ENCODE measurements at places on chromosomes 12 and 14.

GRCh38 chr14:105979446-105979845 is 453.1 kb downstream of the TMEM121 start:
- DNase-seq: no peak

GRCh38 chr12:19759227-19759626 is 319.9 kb downstream of the AEBP2 start:
- DNase-seq: no peak

- DNase-seq: no peak
Observed at GRCh38 chr12:107178776-107179175, 85.4 kb upstream of the CRY1 start.

DNA sequence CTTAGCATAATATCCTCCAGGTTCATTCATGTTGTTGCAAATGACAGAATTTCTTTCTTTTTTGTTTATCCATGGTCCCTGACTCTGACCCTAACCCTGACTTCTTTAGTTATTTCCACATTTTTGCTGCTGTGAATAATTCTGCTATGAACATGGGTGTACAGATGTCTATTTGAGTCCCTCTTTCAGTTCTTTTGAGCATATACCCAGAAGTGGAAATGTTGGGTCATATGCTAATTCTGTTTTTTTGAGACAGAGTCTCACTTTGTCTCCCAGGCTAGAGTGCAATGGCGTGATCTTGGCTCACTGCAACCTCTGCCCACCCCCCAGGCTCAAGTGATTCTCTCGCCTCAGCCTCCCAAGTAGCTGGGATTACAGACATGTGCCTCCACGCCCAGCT is 33.1 kb downstream of the KNTC1 start:
- DNase-seq: no peak

DNA sequence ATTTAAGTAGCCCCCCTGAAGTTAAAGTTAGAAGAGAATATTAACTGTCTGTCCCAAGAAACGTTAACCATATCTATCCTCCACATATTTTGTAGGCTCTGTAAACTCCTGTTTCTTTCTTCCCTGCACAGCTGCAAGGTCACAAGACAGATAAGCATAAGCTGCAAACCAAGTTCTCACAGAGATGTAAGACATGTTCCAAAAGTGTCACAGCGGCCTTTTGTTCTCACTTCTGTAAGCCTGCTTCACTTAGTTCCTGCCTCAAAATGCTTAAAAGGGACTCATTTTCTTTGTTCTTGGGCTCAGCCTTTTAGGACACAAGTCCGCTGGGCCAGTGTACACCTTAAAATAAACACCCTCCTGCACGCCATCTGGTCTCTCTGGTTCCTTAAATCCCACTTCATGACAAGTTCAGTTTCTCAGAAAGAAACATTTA is 3.2 kb downstream of the RNASE1 start:
- no peak for DNase-seq

DNA sequence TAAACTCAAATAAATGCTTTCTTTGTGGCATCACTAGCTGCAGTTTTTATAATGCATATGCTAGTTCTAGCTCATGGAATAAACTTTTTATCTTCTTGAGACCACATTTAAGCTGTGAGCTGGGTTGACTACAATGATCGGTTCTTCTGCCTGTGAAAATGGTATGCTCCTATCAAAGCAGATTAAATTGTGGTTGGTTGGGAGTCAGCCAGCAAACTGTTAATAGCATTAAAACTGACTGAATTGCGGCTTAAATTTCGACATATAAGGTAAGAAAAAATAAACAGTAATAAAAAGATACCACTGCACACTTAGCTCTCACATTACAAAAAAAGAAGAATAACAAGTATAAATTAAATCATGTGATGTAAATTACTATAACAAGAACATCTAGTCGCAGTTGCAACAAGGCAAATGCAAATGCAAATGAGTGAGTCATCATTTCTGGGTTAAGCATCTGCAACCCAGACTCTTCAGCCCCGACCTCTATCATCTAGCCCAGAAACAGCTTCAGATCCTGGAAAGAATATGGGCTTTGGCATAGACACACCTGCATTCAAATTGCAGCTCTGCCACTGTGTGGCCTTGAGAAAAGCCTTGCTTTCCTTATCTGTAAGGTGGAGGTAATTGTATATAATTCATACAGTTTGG is 19.8 kb upstream of the DHRS7 start:
- DNase-seq: no peak

DNA sequence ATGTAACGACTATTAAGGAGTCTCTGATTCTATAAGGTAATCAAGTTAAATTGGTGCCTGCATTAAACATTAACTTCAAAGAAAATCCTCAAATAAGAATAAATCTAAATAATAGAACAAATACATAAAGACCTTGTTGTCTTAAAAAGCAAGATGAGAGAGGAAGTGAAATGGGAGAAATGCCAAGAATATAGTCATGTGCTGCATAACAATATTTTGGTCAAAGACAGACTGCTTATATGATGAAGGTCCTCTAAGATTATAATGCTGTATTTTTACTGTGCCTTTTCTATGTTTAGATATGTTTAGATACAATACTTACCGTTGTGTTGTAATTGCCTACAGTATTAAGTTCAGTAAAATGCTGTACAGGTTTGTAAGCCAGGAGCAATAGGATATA is 213.6 kb downstream of the C12orf42 start:
- DNase-seq: no peak

DNA sequence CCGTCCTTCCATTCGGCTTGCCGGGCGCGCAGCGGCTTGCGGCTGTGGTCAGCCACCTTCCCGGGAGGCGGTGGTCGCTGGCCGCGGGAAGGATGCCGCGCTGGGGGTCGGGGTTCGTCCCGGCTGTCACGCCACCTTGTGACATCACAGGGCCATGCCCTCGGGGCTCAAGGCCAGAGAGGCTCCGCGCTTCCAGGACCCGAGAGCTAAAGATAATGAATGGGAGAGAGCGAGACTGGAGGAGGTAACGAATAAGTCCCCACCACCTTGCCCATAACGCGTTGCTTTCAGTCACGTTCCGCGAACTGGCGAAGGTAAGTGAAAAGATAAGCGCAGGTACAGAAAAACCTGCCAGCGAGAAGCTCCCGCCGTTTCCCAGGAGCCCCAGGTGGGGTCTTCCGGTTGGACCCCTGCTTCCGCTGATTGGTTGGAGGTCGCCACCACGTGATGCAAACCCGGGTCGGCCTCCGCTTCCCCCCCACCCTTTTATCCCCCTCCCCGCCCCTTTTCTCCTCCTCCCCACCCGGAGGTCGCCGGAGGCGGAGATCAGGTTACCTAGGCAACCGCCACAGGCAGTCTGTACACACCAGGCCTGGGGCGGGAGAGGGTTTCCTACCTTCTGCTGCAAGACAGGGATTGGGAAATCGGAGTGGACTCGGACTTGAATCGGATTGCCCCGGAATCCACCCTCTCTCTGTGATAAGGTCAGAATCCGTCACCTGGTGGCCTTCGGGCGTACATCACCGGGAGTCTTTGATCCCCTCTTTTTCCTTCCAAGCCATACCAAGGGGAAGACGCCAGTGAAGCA is at the start of gene LRRC9:
Gene LRRC9 (plus strand): TSS at position 575 of the 808 bp plus-strand sequence.
- DNase-seq: peak; percentile 85

- no peak for DNase-seq
Observed at GRCh38 chr12:111642681-111643426, 42.9 kb downstream of the BRAP start.

DNA sequence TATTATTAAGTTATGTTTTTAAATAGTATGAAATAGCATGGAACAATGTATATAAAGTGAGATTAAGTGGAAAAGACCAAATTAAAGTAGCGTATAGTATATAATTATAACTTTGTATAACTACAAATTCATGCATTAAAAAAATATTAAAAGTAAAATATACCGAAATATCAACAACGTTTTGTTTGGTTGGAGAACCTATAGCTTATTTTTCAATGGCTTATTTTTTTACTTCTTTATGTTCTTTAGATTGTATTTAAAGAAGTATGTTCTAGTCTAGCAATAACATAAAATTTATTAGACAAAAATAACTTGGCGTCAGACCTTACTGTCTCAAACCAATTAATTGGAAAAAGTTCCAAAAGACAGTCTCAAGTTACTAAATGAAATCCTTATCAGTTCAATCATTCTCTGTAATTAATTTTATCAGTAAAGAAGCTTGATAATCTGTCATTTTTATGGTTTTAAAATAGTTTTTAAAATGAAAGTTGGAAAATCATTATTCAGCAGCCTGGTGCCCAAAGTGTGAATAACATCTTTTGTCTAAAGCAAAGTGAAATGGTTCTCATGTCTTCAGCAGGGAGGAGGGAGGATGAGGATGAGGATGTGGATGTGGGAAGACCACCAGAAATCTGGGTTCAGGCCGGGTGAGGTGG is 46.7 kb downstream of the IRAK3 start:
- DNase-seq: no peak

DNA sequence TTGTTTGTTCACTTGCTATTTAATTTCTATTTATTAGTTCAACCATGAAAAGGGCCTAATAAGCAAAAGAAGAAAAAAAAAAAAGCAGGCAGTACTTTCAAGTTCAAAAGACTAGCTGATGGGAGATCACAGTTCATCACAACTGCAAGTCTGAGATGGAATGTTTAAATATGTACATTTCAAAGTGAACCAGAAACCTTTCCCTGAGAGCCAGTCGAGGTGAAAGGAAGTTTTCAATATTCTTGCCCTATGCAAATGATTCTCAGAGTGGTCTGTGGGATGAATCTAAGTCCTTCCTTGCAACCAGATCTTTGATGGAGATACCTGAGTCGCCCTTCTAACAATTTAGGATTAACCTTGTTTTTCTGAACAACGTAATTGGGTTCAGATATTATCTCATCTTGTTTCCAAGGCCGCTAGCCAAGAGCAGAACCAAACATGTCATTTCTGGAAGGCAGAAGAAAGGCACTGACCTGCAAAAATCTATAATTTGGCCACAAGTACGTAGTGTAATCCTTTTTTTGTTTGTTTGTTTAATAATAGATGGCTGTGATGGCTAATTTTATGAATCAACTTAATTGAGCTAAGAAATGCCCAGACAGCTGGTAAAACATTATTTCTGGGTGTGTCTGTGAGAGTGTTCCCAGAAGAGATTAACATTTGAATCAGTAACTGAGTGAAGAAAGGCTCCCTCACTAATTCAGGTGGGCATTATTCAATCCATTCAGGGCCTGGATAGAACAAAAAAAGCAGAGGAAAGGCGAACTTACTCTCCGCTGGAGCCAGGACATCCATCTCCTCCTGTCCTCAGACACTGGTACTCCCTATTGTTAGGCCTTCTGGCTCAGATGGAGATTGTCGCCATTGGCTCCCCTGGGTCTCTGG is 171.1 kb upstream of the TMPO start:
- no peak for DNase-seq

GRCh38 chr12:74152370-74152769 is 385.3 kb upstream of the ATXN7L3B start:
- DNase-seq: no peak

- DNase-seq: no peak
Observed at GRCh38 chr12:56212361-56212760, 9.4 kb downstream of the RNF41 start.

DNA sequence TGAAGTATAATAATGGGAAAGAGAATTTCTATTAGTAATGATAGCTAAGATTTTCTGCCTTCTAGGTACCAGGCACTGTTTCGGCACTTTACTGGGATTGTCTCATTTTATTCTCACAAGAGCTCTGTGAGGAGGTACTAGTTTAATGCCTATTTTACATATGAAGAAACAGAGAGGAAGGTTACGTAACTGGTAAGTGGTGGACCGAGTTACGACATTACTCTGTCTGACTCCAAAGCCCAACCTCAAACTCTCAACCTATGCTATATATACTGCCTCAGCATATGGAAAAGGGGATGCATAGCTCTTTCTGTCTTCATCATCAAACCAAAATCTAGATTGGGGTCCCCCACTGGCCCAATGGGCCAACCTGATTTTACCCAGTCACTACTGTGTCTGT is 133.5 kb downstream of the KTN1 start:
- DNase-seq: no peak

- no peak for DNase-seq
Observed at GRCh38 chr12:88627501-88627900, 47.2 kb upstream of the KITLG start.

DNA sequence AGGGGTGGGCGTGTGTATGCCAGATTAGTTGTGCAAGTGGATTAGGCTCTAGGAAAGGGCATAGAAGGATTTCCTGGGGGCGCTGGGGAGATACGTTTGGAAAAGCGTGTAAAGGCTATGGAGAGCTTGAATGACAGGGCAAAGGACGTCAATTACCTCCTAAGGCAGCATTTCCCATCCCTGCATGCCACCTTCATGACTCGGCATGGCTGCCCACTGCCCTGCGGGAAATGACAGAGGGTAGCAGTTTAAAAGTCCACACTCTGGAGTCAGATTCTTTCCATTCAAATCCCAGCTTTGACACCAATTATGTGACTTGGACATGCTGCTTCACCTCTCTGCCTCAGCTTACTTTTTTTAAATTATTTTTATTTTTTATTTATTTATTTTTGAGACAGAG is 14.8 kb upstream of the TMEM229B start:
- no peak for DNase-seq

- DNase-seq: no peak
Observed at GRCh38 chr14:35783699-35784098, 25.4 kb downstream of the RALGAPA1 start.

- DNase-seq: no peak
Observed at GRCh38 chr14:103625356-103626095, 3.5 kb upstream of the KLC1 start.

GRCh38 chr14:63605041-63605532 is 36.6 kb downstream of the WDR89 start:
- DNase-seq: no peak

DNA sequence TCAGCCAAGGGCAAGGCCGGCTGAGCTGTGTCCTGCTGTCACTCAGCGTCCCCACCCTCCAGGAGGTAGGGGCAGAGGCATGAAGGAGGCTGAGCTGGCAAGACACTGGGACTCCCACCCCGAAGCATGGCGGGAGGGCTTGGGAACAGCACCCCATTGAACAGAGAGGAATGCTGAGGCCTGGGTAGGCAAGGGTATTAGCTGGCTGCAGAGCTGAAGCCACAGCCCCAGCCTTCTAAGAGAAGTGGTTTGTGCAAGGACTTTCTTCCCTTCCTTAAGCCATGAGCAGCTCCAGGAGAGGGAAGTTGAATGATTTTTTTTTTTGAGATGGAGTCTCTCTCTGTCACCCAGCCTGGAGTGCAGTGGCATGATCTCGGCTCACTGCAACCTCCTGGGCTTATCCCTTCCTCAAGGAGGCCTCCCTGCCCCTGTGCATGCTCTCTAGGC is 6.6 kb upstream of the CFAP73 start:
- no peak for DNase-seq

DNA sequence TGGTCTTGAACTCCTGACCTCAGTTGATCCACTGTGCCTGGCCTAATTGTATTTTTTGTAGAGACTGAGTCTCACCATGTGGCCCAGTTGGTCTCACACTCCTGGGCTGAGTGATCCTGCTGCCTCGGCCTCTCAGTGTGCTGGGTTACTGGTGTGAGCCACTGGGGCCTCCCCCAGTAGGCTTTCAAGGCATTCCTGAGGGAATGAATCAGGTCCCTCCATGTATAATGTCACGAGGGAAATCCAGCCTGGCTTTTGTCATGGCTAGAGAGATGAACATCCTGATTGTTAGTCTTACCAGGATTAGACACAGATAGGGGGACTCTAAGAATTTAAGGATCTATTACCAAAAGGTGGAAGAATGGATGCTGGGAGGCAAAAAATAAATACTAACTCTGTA is 51.9 kb downstream of the CPSF2 start:
- DNase-seq: no peak

GRCh38 chr14:72499746-72500145 is 394.2 kb downstream of the DPF3 start:
- DNase-seq: no peak
